Stimulated activated naive CD4-positive, alpha-beta T cell treated with Interleukin-2 at 50 U/mL for 16 hours (primary cell): ENCODE measurements at places on chromosomes 7 and 10.

DNA sequence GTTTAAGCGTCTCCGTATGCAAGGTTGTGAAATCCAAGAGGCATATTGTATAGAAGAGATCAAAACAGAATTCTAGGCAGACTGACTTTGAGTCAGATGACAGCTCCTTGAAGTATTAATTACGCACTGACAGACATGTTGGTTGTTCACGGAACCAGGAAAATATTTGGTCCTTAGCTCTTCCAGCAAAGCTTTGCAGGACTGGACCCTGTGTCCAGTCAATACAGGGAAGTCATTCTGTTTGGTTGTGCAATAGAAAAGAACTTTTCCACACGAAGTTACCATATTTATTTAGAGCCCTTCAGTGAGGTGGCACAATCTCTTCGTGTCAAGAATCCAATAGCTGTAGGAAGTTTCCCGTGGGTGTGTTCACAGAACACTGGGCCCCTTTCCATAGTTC, 205.3 kb downstream of the ARHGAP21 start:
- DNase-seq, result no peak

DNA sequence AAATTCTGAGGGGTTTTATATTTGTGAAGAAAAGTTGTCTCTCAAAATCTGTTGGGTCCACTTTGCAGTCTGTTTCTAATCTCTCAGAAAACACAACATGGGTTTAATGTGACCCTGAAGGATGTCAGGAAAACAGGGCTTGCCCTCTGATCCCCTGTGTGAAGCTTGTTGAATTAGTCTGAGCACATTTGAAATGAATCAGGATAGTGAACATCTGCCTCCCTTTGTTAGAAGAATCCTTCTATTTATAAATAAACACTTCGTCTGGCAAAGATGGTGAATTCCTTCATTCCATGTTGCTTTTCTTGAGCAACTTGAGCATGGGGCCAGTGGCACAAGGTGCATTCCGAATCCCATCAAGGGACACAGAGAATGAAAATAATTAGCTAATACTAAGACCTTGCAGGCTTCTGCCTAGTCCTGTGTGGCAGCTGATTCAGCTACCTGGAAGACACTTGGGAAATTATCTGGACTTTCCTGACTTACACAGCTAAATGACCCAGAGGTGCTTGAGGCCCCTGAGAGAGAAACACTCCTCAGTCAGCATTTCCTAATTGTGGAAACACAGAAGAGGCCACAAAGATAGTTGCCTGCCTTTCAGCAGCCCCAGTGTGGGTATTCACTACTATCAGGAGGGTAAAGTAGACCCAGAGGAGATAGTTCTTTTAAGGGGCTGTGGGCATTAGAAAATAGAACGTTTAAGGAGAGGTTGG, 305.5 kb downstream of the C7orf25 start:
- no peak for DNase-seq

GRCh38 chr10:100710151-100710871, 35.1 kb upstream of the PAX2 start:
- DNase-seq, result no peak

- no peak for DNase-seq
These were observed 280.4 kb downstream of the CELF2 start for GRCh38 chr10:11298116-11298515.

GRCh38 chr10:29931833-29932232, 127.6 kb downstream of the JCAD start:
- DNase-seq, result no peak

- peak; percentile 44 for DNase-seq
These were observed 161.4 kb upstream of the EEPD1 start for GRCh38 chr7:35991511-35992232.

DNA sequence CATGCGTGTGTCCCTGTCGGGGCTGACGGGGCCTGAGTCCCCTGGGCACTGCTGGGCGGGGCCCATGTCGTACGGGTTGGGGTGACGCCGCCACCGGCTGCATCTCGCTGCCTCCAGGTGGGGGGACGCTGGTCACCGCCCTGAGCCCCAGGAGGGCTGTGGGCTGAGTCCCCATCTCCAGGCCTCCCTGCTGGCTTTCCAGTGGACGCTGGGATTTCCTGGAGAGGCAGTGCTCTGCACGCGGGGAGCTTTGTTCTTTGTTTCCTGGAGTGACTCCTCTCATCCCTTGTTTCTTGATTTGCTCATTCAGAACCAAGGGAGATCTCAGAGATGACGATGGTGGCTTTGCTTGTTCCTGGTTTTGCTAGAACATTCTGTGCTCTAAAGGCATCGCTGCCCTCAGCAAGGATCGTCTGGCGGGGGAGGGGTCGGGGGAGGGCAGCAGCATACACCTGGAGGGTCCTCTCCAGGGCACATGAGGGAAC, 21.0 kb downstream of the PWWP2B start:
- DNase-seq, result no peak

DNA sequence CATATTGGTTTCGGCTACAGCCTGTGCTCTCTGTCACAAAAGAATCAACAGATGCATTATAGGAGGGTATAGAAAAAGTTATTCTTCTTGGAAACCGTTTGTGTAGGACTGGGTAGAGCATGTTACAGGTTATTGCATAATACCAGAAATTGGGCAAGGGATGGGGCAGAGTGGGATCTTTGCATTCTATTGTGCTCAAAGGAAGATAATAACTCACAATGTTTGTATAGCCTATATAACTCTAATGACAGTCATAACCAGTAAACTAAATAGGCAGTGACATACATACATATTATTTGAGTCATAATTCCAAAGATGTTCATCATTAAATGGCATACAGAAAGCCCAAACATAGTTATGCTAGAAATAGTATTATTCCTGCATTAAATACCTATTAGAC, 179.7 kb downstream of the XPNPEP1 start:
- no peak for DNase-seq
